Activated CD8-positive, alpha-beta memory T cell treated with anti-CD3 and anti-CD28 coated beads, Interleukin-2, amount 10 ng/mL, durations not matched to agents 7 days and 5 days (primary cell): ENCODE measurements at places on chromosomes 5 and 9. TPM values are rescaled to one million over a fixed set of nuclear protein-coding genes. Genes with fewer than 3 reads are reported as not detected.

FIBCD1 gene
- total RNA-seq, result not detected

CARTPT gene
- total RNA-seq, result not detected

SPATA31C1 gene
- not detected for total RNA-seq

NKD2 gene
- total RNA-seq, result 4.2 TPM

ADRA1B gene
- not detected for total RNA-seq

NXNL2 gene
- total RNA-seq, result not detected

PPP2R2B gene
- 17.0 TPM for total RNA-seq

C5orf58 gene
- total RNA-seq, result not detected

EQTN gene
- not detected for total RNA-seq

CYLC2 gene
- total RNA-seq, result not detected

TRAPPC13 gene
- total RNA-seq, result 23.4 TPM

LCN9 gene
- not detected for total RNA-seq

FOXD4L3 gene
- total RNA-seq, result 0.21 TPM

CD274 gene
- 8.3 TPM for total RNA-seq
